Esophagus (tissue), 2 donors: ENCODE measurements at places on chromosomes 1 and 21. TPM values are rescaled to one million over a fixed set of nuclear protein-coding genes. Genes with fewer than 3 reads are reported as not detected.

The PLA2G2A gene
- 15.7 TPM for polyA plus RNA-seq

The PPCS gene
- polyA plus RNA-seq: 157 TPM

The PRDM16 gene
- 0.28 TPM for polyA plus RNA-seq

The DUSP10 gene
- 2.0 TPM for polyA plus RNA-seq

The TCHHL1 gene
- polyA plus RNA-seq: not detected

The POFUT2 gene
- 13.3 TPM for polyA plus RNA-seq

The BRINP3 gene
- 0.10 TPM for polyA plus RNA-seq

The C1orf105 gene
- polyA plus RNA-seq: not detected

The PTGFRN gene
- polyA plus RNA-seq: 37.2 TPM

The AK5 gene
- 0.16 TPM for polyA plus RNA-seq

The TRIM46 gene
- 0.47 TPM for polyA plus RNA-seq

The RYR2 gene
- 1.2 TPM for polyA plus RNA-seq

The TFAP2E gene
- 0.87 TPM for polyA plus RNA-seq

The ST6GALNAC5 gene
- polyA plus RNA-seq: 0.14 TPM

The JMJD4 gene
- 9.7 TPM for polyA plus RNA-seq
